ENCODE measurements at places on chromosomes 12 and 14. TPM values are rescaled to one million over a fixed set of nuclear protein-coding genes. Genes with fewer than 3 reads are reported as not detected.

The KRT74 gene
- not detected for total RNA-seq

The GPR68 gene
- total RNA-seq: 10.5 TPM

The BDKRB2 gene
- 4.8 TPM for total RNA-seq

The C12orf54 gene
- total RNA-seq: 3.5 TPM

The CERS5 gene
- total RNA-seq: 24.3 TPM

The DNAAF2 gene
- total RNA-seq: 12.6 TPM

The ADCK1 gene
- 8.2 TPM for total RNA-seq

Data from nasal cavity respiratory epithelium epithelial cell of viscerocranial mucosa (primary cell).